Right cardiac atrium (tissue), 5 donors: ENCODE measurements at places on chromosomes 12 and 14.

- peak; percentile 48 for DNase-seq
These were observed 376.0 kb downstream of the C12orf75 start for GRCh38 chr12:105706321-105706972.

DNA sequence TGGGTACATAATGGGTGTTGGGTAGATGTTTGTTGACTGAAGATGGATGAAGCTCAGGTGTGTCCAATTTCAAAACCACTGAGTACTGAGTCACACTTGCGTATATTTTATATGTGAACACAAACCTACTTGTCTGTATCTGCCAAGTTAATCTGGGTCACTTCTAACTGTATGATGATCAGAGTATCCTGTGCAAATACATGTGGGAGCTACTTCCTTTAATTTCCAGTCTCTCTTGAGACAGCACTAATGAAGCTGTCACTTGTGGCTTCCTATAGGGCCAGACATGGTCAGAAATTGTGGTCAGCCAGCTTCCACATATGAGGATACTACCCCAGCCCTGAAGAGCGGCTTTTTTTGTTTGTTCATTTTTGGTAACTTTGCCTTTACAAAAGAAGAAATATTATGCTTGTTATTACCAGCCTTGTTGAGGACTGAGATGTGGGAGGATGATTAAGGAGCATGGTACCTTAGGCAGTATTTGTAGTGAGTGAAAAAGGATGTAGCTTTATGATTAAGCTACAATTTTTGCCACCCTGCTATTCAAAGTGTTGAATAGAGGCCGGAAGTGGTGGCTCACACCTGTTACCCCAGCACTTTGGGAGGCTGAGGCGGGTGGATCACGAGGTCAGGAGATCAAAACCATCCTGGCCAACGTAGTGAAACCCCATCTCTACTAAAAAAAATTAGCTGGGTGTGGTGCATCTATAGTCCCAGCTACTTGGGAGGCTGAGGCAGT lies 32.4 kb downstream of the PLXNC1 start:
- DNase-seq, result no peak

DNA sequence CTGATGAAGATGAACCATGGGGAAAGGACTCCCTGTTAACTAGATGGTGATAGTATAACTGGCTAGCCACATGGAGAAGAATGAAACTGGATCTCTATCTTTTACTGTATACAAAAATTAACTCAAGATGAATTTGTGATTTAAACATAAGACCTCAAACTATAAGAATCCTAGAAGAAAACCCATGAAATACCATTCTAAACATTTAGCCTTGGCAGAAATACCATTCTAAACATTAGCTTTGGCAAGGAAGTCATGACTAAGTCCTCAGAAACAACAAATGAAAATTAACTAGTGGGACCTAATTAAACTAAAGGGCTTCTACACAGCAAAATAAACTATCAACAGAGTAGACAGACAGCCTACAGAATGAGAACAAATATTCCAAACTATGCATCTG lies 28.4 kb upstream of the NOVA1 start:
- DNase-seq, result no peak

- no peak for DNase-seq
These were observed 8.0 kb upstream of the C1R start for GRCh38 chr12:7100239-7100638.

GRCh38 chr12:152440-152839 lies 61.5 kb downstream of the SLC6A12 start:
- no peak for DNase-seq

- DNase-seq, result no peak
These were observed 29.5 kb upstream of the OSBPL8 start for GRCh38 chr12:76588881-76589565.

- no peak for DNase-seq
These were observed 209.6 kb downstream of the MED13L start for GRCh38 chr12:116067892-116068291.

GRCh38 chr12:57692500-57692899 lies 1.4 kb upstream of the OS9 start:
- no peak for DNase-seq

- DNase-seq, result no peak
These were observed 156.5 kb upstream of the PLEKHG7 start for GRCh38 chr12:92546259-92546634.

GRCh38 chr14:39406560-39406959 lies 25.7 kb downstream of the FBXO33 start:
- DNase-seq, result no peak

- no peak for DNase-seq
These were observed 91.8 kb upstream of the ARID2 start for GRCh38 chr12:45637706-45638105.
